ENCODE measurements at places on chromosomes 3 and 15. TPM values are rescaled to one million over a fixed set of nuclear protein-coding genes. Genes with fewer than 3 reads are reported as not detected.

Gene PRTG
- total RNA-seq: 9.6 TPM

Gene DENND6A
- total RNA-seq: 7.0 TPM

Gene ADIPOQ
- total RNA-seq: not detected

Gene ZNF860
- total RNA-seq: 1.2 TPM

Gene TEX55
- total RNA-seq: not detected

Gene IGSF10
- total RNA-seq: 0.49 TPM

Gene SMAD6
- total RNA-seq: 25.4 TPM

Gene UMPS
- total RNA-seq: 52.2 TPM

Gene GOLGA6L22
- total RNA-seq: not detected

Gene CTNNB1
- total RNA-seq: 195 TPM

Gene SLC22A14
- total RNA-seq: not detected

Gene TMEM212
- total RNA-seq: not detected

Gene RAD51
- total RNA-seq: 21.3 TPM

Gene SIAH2
- 15.5 TPM for total RNA-seq
